ENCODE measurements at places on chromosomes 6 and 20.
A peak's percentile ranks its signal among the peaks of the same experiment; 100 is the strongest.

DNA sequence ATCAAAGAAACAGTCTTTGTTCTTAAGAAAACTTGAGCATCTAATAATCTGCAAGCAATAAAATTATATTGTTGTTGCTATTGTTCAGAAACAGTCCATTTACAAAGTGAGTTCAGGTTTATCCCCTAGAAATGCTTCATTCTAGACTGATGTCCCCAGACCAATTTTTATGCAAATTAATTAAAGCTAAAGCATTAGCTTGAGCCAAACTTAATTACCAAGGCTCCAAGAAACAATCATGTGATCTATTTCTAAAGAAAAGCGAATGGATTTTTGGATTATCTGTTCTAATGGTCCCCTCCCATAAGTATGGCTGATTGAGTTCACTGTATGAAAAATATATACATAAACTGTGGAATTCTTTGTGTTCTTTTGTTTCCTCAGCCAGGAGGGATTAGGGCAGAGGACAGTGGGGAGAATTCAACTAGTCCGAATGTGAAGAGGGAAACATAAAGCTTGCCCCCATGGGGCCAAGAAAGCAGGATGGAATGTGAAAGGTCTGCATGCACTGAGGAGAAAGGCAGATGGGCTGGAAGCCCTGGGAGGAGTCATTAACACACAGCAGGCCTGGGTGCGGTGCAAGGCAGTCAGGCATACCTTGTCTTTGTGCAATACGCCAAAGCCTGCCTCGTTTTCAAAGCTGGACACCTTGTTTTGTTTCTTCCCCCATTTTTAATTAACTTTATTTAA lies 597.1 kb downstream of the KIF16B start:
- DNase-seq: no peak

GRCh38 chr6:39812853-39813533 lies 20.8 kb downstream of the DAAM2 start:
- peak; percentile 33 for DNase-seq

- peak; percentile 97 for DNase-seq
These were observed 21.8 kb downstream of the FAM209B start for GRCh38 chr20:56554869-56555268.

- no peak for DNase-seq
These were observed 533 bp downstream of the OSTM1 start for GRCh38 chr6:108074057-108074358.

GRCh38 chr6:16415677-16416076 lies 177.3 kb downstream of the GMPR start:
- no peak for DNase-seq

DNA sequence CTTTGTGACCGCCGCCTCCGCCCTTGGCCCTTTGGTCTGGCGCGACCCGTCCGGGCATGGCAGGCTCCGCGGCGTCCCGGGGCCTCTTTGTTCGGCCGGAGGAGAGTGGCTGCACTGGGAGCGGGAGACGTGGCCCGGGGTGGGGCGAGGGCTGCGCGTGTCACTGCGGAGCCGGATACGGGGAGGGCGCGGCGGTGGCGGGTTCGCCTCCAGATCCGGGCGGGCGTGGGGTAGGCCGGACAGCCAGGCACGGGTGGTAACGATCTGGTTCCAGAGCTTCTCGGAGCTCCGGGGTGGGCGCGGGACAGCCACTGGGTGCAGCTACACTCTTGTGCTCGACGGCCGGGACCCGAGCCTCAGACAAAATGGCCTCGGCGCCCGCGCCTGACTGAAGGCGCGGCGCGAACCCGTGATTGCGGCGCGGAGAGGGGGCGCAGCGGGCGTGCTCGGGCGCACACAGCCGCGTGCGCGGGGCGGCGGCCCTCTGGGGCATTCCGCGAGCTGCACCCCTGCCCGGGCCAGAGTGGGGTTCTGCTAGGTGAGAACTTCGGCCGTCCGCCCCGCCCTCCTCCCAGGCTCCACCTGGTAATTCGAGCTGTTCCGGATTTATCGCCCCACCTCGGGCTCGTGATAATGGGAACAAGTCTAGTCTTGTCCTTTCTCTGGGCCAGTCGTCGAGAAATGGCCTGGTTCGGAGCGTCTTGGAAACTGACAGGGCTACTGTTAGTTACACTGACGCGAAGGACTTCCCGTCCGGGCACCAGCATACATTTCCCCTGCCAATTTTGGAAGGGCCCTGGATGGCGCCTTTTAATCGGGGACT lies 1.0 kb downstream of the LOC128125822 start:
- peak; percentile 76 for DNase-seq

DNA sequence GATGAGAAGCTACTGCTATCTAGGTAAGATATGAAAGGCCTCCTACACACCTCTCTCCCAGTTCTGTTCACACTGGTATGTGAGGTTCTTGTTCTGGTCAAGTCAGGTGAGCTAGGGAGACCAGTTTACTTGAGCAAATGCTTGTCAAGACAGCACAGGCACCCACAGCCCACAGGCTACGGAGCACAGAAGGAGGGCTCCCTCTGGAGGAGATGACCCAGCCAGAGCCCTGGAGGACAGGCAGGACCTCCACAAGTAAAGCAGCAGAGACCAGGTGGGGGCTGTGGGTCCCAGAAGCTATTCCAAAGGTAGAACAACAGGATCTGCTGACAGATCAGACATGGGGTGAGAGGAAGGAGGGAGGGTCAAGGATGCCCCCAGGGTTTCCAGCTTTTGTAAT lies 13.2 kb downstream of the MMP24OS start:
- no peak for DNase-seq

- DNase-seq: peak; percentile 58
These were observed 158.1 kb upstream of the ZNF184 start for GRCh38 chr6:27630727-27631608.

GRCh38 chr6:157089851-157090250 lies 233.5 kb downstream of the TMEM242 start:
- no peak for DNase-seq

DNA sequence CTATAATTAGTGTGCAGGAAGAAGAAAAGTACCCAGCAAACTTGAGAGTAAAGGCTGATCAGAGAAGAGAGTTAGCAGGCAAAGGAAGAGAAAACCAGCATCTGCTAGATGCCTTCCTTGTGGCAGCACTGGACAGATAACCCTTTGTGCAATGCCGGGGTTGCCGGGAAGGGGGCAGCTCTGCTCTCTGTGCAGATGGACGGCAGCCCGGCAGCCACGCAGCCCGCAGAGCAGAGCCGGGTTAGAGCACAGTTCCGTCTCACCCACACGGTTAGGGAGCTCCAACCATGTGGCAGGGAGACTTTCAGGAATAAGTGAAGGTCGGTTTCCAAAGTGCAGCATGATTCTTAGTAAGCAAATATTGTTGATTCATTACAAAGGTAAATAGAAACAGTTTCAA lies 80.0 kb upstream of the RPS6KA2 start:
- peak; percentile 29 for DNase-seq

DNA sequence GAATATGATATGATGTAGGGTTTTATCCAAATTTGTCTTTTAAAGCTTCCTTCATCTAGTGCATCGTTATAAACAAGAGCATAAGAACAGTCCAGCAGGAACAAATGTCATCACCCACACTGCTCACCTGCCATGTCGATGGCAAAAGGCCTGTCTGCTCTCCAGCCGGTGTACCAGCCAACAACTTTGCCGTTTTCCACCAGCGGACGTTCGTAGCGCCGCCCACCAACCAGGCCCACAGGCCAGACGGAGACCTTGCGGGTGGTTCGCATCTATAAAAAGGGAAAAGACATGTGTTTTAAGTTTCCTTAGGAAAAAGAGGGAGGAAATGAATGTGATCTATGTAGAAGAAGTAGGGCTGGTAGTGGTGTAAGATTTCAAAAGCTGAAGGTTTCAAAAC lies 62.9 kb downstream of the B3GAT2 start:
- no peak for DNase-seq

DNA sequence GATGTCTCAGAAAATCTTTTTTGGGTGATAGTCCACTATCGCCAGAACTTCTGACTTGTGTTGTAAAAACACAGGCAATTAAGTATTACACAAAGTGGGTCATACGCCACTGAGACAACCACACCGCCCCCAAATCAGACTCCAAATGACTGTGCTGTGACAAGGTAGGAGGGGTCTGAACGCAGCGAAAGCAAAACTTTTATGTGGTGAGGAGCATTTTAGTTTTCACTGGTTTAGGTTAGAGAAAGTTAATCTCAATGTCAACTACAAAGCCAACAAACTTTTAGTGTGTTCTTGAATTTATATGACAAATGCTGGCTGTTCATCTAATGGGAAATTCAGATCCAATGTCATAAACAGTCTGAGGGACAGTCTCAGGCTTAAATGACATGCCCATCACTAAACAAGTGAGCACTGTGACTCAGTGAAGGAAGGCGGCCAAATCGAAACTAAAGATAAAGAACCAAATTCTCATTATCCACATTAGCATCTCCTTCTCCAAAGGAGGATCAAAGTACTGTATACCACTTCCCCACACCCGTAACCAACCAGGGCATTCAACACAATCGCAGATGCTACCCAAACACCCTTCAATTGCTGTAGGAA lies 186.7 kb downstream of the GJA10 start:
- no peak for DNase-seq

DNA sequence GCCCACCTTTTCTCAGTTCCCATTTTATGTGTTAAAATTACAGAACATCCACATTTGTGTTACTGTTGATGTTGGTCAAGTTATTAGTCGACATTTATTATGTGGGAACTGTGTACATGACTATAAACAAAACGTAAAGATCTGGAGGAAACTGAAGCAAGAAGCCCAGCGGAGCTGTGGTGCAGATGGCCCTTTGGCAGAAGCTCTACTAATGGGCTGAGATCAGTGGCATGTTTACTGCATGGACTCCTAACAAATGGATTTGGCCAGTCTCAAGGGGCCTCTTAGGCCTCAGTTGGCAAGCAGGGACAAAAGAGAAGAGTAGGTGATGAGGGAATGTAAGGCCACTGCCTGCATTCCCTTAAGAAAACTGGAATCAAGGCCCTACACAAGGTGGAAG lies 282.1 kb upstream of the TCF21 start:
- no peak for DNase-seq

- peak; percentile 14 for DNase-seq
These were observed 751.5 kb downstream of the CBLN4 start for GRCh38 chr20:55253781-55254180.

- DNase-seq: peak; percentile 50
These were observed 85.4 kb downstream of the SOX4 start for GRCh38 chr6:21678990-21679389.

DNA sequence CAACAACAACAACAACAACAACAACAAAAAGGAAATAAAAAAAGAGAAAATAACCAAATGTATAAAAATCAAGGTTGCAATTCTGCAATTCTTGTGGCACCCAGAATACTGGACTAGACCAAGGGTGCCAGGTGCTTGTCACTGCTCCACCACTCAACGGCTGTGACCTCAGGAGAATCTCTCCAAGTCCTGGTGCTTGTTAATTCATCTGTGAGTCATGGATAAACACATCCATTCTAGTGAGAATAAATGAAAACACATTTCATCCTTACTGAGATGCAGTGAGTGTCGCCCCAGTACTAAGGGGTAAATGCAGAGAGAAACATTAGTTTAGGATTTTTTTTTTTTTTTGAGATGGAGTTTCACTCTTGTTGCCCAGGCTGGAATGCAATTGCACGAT lies 32.0 kb downstream of the HLA-C start:
- DNase-seq: no peak

GRCh38 chr6:63663147-63663955 lies 27.7 kb downstream of the PHF3 start:
- peak; percentile 81 for DNase-seq

DNA sequence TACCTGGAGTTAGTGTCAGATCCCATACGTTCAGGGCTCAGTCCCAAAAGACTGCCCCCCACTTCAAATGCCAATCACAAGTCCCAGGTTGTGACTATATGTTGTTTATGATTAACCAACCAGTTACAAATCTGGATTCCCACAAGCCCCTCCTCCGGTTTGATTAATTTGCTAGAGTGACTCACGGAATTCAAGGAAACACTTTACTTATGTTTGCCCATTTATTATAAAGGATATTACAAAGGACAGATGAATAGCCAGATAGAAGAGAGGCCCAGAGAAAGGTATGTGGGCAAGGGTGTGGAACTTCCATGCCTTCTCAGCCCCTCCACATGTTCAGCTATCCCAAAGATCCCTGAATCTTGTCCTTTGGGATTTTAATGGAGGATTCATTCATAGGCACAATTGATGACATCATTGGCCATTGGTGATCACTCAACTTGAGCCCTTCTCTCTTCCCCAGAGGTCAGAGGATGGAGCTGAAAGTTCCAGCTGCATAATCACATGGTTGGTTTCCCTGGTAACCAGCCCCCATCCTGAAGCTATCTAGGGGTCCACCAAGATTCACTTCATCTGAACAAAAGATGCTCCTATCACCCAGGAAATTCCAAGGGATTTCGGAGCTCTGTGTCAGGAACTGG lies 2.0 kb downstream of the ECT2L start:
- no peak for DNase-seq

GRCh38 chr20:32539817-32540675 lies 45.1 kb downstream of the NOL4L start:
- no peak for DNase-seq

- DNase-seq: peak; percentile 44
These were observed 38.7 kb upstream of the THEMIS start for GRCh38 chr6:127939442-127940066.

DNA sequence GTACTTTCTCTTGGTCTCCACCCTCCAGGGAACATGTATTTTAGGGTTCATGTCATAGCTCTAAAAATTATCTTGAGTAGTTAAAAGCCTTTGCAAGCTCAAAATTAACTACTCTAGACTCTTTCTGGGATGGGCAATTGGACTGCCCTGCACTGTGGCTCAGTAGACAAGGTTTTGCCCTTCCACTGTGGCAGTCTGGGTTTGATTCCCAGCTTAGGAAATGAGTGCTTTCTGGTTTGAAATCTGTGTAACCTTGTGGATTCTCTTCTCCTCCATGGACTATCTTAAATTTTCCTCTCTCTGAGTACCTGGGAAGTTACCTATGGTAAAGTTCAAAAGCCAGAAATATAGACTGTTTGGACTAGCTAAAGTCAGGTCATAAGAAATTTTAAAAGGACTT lies 94.6 kb upstream of the UST start:
- DNase-seq: no peak

- DNase-seq: no peak
These were observed 29.7 kb downstream of the PDRG1 start for GRCh38 chr20:31922181-31922580.

GRCh38 chr6:143110572-143110971 lies 49.9 kb downstream of the AIG1 start:
- DNase-seq: peak; percentile 29

- DNase-seq: no peak
These were observed 91.1 kb upstream of the PTPN1 start for GRCh38 chr20:50418890-50419642.

DNA sequence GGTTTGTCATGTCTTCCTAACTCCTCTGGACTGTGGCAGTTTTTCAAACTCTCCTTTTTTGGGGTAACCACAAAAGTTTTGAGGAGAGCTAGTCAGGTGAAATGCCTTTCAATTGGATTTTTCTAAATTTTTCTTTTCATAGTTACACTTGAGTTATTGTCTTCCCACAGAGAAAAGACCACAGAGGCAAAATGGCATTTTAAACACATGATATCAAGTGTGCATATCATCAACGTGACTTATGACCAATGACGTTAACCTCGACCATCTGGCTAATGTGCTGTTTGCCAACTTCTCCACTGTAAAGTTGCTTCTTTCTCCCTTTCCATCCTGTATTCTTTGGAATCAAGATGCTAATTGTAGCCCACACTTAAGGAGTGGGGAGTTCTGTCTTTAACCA lies 41.3 kb upstream of the SNAP25 start:
- peak; percentile 39 for DNase-seq
